EH (cell line): ENCODE measurements at places on chromosomes 1 and 21.

GRCh38 chr1:108570998-108571401 is 11.1 kb downstream of the EEIG2 start:
- no peak for DNase-seq

DNA sequence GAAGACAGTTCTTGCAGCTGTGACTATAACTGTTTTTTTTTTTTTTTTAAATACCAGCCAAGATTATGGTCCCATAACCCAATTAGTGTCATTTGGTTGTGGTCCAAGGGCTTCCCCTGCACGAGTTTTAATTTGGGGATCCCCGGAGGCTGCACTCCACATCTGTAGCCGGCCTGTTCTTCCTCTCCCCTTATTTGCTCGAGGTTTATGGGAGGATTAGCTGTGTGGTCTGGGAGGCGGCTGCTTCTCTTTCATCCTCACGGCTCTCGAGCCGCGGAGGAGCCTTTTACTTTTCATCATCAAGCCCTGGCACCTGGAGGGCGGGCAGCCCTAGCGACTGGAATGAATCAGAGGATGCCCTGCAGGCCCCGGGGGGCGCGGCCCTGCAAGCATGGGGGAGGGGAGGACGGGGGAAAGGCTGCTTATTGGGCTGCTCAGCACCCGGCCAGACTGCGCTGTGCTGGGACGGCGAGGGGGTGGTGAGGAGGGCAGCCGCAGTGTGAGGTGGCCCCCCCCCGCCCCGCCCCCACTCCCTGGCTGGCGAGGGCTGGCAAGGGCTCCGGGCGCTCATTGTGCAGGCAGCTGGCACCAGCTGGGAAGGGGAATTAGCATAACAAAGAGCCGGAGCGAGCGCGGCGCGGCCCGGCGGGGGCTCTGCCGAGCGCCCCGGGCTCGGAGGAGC is 18.5 kb downstream of the SERTAD4 start:
- DNase-seq, result peak; percentile 44

DNA sequence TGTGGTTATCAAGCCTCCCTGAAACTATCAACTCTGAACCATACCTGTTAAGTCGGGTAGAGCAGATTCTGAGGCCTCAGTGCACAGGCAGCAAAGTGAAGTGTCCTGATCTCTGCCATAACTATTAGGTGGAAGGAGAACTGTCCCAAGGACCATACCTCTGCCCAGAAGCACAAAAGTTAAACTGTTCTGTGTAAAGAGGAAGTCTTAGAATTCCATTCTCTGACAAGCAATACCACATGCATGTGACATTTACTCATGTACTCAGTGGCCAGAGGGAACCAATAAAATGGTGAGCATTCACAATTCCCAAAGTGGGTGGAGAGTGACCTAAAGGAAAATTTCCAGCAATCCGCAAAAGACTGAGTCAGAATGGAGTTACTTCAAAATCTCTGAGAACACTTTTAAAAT is 61.0 kb downstream of the TOR3A start:
- DNase-seq, result peak; percentile 98

DNA sequence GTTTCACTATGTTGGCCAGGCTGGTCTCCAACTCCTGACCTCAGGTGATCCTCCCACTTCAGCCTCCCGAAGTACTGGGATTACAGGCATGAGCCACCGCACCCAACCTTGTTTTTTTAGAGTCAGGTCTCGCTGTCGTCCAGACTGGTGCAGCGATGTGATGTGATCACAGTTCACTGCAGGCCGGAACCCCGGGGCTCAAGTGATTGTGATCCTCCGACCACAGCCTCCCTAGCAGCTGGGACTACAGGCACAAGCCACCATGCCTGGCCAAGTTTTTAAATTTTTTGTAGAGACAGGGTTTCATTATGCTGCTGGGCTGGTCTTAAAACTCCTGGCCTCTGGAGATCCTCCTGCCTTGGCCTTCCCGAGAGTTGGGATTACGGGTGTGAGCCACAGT is 46.1 kb upstream of the LIN9 start:
- no peak for DNase-seq

- peak; percentile 44 for DNase-seq
Measured at GRCh38 chr1:239816081-239816782, 275.5 kb upstream of the FMN2 start.

- DNase-seq, result no peak
Measured at GRCh38 chr1:22216210-22216883, 73.5 kb upstream of the WNT4 start.

GRCh38 chr21:39800311-39800710 is 55.3 kb downstream of the IGSF5 start:
- no peak for DNase-seq

- DNase-seq, result no peak
Measured at GRCh38 chr1:8984990-8985389, 39.3 kb downstream of the CA6 start.

GRCh38 chr1:53398091-53398490 is 61.1 kb upstream of the DMRTB1 start:
- DNase-seq, result peak; percentile 27

DNA sequence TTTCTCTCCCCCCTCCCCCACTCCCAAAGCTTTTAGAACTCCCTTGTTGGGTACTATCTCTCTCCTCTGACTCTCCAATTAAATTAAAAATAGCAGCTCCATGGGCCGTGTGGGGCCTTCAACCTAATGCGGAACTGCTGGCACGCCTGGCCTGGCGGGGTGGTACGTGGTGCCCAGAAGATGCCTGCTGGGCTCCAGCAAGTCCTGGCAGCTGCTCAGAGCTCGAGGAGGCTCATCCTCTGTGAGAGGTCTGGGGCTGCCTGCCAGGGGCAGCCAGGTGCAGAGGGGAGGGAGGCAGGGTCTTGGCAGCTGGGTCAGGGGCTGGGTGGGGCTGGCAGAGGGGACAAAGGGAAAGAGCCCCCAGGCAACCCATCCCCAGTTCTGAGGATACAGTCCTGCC is 74.4 kb downstream of the ACTL8 start:
- DNase-seq, result no peak

GRCh38 chr1:205798577-205798976 is 14.4 kb downstream of the SLC41A1 start:
- DNase-seq, result no peak

DNA sequence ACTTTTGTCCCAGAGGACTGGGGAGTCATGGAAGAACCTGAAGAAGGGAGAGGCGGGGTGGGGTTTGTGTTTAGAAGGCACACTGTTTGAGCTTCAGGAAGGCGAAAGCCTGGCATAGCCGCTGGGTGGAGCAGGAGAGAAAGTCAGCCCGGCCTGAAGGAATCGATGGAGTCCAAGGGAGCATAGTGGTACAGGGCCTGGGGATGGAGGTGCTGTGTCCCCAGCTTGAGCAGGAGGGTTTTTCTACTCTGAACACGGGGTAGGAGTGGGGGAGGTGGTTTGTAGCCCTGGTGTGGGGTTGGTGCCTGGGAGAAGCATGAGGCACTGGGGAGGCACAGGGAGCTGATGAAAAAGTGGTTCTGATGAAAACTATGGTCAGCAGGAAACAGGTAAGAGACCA is 4.7 kb upstream of the CCDC24 start:
- DNase-seq, result peak; percentile 34

- DNase-seq, result no peak
Measured at GRCh38 chr1:227733309-227733705, 1.8 kb downstream of the JMJD4 start.

DNA sequence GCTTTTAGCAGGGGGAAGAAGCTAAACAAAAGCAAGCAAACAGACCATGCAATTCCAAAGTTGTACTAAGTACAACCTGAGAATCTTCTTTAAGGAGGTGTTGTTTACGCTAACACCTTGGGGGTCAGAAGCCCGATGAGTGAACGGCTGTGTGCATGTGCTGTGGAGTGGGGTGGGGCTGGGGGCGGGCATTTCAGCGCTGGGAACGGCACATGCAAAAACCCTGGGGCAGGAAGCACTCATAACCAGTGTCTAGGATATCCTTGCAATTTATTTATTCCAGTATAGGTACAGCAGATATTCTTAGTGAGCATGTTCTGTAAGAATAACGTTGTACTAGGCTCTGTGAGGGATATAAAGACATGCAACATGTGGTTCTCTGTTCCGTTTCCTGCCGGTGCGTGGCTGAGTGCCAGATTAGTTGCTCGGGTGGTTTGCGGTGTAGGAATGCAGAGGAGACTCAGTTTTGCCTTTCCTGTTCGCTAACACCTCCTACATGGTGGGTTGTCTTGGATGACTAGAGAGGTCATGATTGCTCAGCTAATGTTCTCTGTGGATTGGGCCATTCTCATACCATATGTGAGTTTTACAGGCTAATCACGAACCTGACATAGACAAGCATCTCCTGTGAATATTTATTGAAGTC is 3.7 kb downstream of the FASLG start:
- peak; percentile 90 for DNase-seq
